ENCODE measurements at places on chromosomes 6 and 20. TPM values are rescaled to one million over a fixed set of nuclear protein-coding genes. Genes with fewer than 3 reads are reported as not detected.

The SLCO4A1 gene
- total RNA-seq = 8.4 TPM

The SCRT2 gene
- not detected for total RNA-seq

The KIF25 gene
- total RNA-seq = not detected

The FLRT3 gene
- total RNA-seq = 2.2 TPM

The BPIFB2 gene
- total RNA-seq = not detected

The FAM209B gene
- 0.48 TPM for total RNA-seq

The RPS18 gene
- 2,485 TPM for total RNA-seq

The LTA gene
- total RNA-seq = 0.23 TPM

The CST5 gene
- total RNA-seq = not detected

The COL9A3 gene
- 0.54 TPM for total RNA-seq

The PLEKHG1 gene
- total RNA-seq = 0.38 TPM

The CTNNBL1 gene
- total RNA-seq = 65.6 TPM

The BPIFB4 gene
- not detected for total RNA-seq

The ENPP1 gene
- 1.2 TPM for total RNA-seq

The ENPP5 gene
- not detected for total RNA-seq
